ENCODE measurements at places on chromosomes 11 and 22.

DNA sequence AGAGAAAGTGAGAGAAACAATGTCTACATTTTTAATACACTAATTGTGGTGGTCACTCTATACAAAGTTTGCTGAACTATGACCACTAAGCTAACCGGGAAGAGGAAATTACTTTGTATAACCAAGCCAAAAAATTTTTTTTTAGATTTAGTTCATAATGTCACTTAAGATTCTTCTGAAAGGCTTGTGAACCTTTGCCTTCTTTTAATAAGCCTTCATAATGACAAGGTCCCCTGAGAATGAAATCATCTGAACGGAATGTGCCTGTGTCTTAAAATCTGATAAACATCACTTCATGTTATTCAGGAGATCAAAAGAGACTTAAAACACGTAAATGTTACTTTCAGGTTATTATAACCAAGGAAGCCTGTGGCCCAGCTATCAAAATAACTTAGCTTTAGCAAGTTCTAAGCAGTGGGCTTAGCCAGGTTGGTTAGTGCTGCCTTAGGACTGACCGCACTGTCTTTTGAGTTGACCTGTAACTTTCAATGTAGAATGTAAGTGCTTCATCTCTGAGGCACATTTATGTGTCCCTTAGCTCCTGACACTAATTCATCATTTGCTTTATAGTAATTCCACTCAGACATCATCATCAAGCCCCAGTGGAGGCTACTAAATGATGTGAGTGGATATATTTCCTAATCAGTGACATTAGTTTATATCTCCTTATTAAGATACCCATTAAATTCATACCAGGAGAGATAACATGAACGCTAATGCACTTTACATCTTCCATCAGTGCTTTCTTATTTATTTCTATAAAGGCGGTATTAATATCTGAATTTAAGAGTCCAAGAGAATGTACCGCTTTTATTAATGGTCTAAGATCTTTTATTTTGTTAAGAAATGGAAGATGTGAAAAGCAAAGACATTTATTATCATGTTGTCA is 122.5 kb downstream of the WNT11 start:
- DNase-seq, result no peak

DNA sequence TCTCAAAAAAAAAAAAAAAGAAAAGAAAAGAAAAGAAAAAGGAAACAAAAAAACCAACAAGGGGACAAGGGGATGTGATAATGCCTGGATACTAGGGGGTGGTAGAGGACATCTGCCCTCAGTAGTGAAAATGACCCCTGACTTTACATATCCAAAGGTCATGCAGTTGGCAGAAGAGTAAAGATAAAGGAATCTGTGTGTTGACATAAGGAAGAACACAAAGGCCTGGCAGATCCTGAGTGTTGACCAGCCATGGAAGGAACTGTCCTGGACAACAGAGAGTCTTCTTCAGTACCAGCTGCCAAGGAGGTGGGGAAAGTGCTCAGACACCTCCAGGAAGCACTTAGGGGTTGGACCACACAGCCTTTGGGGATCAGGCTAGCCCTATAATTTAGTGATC is 12.6 kb downstream of the SLC43A1 start:
- no peak for DNase-seq

DNA sequence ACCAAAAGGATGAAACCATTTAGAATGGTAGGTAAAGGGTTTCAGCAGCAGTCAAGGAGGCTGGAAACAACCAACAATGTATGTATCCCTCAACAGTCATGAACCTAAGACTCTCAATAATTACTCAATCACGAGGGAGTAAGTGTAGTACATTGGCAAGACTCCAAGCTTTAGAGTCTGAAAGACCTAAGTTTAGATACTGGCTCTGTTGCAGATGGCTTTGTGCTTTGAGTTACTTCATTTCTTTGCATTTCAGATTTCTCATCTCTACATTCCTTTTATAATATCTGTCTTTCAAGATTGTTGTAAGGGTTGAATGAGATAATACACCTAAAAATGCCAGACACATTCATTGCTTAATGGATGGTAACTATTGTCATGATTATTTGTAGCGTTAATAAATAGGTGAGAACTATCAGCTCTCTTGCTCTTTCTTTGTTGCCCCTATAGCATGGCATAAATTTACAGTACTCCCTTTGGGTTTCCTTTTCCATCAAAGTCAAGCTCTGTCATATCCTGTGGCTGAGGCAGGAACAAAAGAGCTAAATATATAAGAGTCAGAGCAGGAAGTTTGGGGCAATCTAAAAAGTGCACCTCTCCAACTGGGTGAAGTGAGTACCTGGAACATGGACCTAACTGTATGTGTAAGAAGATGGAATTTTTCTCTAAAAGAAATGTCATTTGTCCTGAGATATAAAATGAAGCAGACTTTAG is 228.2 kb upstream of the ZC3H12C start:
- DNase-seq, result no peak

DNA sequence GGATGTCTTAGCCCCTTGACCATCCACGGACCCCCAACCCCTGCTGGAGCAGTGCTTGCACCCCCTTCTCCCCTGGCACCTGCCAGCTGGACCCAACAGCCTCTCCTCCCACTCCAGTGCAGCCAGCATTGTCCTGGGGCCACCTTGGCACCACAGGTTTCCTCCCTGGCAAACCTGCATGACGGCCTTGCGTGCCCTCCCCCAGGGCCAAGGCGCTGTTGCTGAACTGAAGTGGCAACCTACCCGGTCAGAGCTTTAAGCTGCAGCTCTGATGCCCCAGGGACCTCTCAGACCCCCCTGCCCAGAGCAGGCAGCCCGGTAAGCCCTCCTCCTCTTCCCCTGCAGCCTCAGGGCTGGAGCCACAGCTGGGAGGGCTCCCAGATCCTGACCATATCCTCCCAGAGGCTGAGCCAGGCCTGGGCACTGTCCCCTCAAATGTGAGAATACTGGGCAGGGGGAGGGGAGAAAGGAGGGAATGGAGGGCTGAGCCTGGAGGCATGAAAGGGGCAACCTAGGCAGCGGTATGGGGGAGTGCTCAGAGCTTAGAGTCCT is 1.8 kb upstream of the LRRC75B start:
- DNase-seq, result no peak

DNA sequence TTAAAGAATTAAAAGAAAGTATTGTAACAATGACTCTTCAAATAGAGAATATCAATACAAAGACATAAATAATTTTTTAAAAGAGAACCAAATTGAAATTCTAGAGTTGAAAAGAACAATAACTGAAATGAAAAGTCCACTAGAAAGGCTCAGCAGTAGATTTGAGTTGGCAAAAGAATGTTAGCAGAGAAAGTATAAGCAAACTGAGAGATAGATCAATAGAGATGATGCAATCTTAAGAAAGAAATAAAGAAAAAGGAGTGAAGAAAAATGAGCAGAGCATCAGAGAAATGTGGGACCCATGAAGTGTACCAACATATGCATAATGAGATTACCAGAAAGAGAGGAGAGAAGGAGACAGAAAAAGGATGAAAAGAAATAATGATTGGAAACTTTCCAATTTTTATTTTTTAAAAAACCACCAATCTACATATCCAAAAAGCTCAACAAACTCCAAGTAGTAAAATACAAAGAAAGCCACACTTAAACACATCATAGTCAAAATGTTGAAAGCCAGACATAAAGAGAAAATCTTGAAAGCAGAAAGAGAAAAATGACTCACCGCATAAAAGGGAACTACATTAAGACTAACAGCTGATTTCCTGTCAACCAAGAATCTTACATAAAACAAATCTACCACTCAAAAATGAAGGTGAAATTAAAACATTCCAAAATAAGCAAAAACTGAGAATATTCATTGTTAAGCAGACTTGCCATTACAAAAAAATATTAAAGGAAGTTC is 20.9 kb downstream of the NCF4 start:
- DNase-seq, result no peak
